Immature natural killer cell (primary cell): ENCODE measurements at places on chromosomes 5 and 9.

DNA sequence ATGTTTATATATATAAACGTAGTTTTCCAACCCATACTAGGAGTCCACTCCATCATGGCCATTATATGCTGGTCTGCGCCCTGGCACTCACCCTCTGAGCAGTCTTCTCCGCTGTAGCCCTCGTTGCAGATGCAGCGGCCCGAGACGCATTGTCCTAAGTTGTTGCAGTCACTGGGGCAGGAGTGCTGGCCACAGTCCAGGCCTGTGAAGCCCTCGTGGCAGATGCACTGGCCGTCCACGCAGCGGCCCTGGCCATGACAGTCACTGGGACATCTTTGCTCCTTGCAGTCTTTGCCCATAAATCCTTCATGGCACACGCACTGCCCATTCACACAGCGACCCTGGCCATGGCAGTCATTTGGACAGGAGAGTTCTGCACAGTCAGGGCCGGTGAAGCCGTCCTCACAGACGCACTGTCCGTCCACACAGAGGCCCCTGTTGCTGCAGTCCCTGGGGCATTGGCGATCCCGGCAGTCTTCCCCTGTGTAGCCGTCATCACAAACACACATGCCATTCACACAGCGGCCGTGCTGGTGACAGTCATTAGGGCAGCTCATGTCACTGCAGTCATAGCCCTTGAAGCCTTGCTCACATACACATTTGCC is 32.1 kb downstream of the TNC start:
- no peaks in the 10 kb centered on the region for H3K36me3 ChIP-seq
- no peak for DNase-seq
- no peak overlapping the region for H3K4me3 ChIP-seq
- no peaks in the 10 kb centered on the region for H3K4me1 ChIP-seq

DNA sequence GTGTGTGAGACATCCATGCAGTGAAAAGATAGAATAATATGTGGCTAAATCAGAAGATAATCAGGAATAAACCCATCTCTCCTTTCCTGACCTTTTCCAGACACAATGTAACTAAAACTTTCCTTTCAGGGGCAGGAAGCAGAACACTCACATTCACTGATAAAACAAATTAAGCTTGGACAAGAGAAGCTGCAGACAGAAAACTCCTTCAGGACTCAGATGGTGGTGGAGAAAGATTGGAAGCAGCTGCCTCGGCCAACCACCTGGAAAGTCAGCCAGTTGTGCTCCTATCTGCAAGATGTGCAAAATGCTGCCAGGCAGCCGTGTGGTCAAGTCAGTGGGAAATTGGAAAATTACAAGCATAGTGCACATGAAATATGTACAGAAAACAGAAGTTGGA is 26.9 kb downstream of the RASEF start:
- no peaks in the 10 kb centered on the region for H3K36me3 ChIP-seq
- no peaks in the 10 kb centered on the region for H3K27me3 ChIP-seq
- no peak overlapping the region for H3K27ac ChIP-seq
- H3K4me1 ChIP-seq: no peaks in the 10 kb centered on the region
- no peak for DNase-seq

GRCh38 chr5:13985731-13986418 is 41.4 kb upstream of the DNAH5 start:
- H3K27ac ChIP-seq: no peak overlapping the region
- no peaks in the 10 kb centered on the region for H3K36me3 ChIP-seq
- H3K27me3 ChIP-seq: peaks cover 9% of the 10 kb centered on the region
- H3K4me1 ChIP-seq: no peaks in the 10 kb centered on the region

DNA sequence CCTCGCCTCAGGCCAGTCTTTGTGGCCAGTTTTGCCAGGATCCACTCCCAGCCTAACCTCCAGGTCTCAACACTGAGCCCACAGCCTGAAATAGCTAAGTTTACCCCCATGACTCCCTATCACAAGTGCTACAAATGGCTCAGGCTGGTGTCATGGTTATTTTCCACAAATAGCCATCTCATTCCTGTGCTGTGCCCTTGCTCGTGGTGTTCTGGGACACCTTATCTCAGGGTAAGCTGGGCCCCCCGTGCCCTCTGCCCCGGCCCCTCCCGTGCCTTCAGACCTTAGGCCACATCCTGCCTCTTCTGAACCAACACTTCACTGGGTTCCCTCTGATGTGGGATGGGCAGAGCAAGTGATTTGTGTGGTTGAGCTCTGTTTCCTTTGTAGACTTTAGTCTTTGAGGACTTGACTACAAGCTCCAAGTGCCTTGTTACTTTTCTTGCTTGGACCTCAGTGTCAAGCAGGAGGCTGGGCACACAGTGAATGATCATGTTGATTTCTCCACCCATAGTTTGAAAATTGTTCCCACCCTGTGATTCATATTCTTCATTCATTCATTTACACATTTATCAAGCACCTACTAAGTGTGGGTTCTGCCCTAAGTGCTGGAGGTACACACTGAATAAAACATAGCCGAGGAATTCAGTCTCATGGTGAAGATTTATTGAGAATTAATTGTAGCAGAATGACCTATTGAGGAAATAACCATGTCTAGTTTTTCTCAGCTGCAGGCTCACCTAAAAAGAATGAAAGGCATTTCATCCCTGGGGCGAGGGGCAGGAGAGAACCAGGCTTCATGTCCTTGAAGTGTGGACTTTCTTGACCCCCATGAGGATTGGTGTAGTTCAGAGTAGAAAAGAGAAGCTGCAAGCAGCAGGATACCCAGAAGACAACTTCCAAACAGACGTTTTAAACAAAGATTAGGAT is 84.5 kb upstream of the CTNNA1 start:
- peaks cover 36% of the 10 kb centered on the region for H3K27me3 ChIP-seq
- DNase-seq: peak; percentile 80
- peak overlapping the region; percentile 67 for H3K27ac ChIP-seq
- H3K36me3 ChIP-seq: no peaks in the 10 kb centered on the region
- H3K4me3 ChIP-seq: peak overlapping the region; percentile 52

- H3K36me3 ChIP-seq: no peaks in the 10 kb centered on the region
- peaks cover 1% of the 10 kb centered on the region for H3K4me1 ChIP-seq
- DNase-seq: no peak
- no peak overlapping the region for H3K27ac ChIP-seq
- no peak overlapping the region for H3K4me3 ChIP-seq
Measured at GRCh38 chr9:33182519-33182918, 15.4 kb upstream of the B4GALT1 start.

DNA sequence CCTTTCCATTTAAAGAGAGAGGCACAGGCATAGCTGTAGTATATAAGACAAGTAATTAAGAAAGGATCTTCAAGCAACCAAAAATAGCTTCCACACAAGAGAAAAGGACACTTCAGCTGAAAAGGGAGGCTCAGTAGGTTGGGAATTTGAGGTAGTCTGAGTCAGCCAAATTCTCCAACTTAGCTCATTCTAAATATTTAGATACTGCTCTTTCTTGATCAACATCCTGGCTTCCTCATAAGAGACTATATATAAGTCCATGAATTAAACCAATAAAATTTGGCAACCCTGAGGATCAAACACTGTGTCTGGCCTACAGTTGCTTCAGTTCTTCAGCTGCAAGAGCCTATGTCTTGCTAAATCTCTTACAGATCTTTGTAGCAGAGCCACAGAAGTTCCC is 17.8 kb downstream of the HINT1 start:
- H3K4me3 ChIP-seq: no peak overlapping the region
- no peaks in the 10 kb centered on the region for H3K27me3 ChIP-seq
- no peak for DNase-seq
- no peaks in the 10 kb centered on the region for H3K36me3 ChIP-seq

GRCh38 chr9:132412089-132412488 is 2.1 kb downstream of the CFAP77 start:
- H3K36me3 ChIP-seq: no peaks in the 10 kb centered on the region
- no peak overlapping the region for H3K27ac ChIP-seq
- peaks cover 20% of the 10 kb centered on the region for H3K27me3 ChIP-seq
- H3K4me3 ChIP-seq: no peak overlapping the region

- no peak overlapping the region for H3K4me3 ChIP-seq
- no peak for DNase-seq
- H3K27ac ChIP-seq: no peak overlapping the region
Measured at GRCh38 chr9:121383715-121384114, 13.7 kb upstream of the STOM start.

GRCh38 chr9:33307067-33307466 is 16.8 kb downstream of the NFX1 start:
- H3K27me3 ChIP-seq: peaks cover 2% of the 10 kb centered on the region
- no peaks in the 10 kb centered on the region for H3K4me1 ChIP-seq
- no peak for DNase-seq
- no peak overlapping the region for H3K4me3 ChIP-seq
- no peak overlapping the region for H3K27ac ChIP-seq

- peaks cover 2% of the 10 kb centered on the region for H3K27me3 ChIP-seq
- no peak overlapping the region for H3K27ac ChIP-seq
- no peaks in the 10 kb centered on the region for H3K4me1 ChIP-seq
- no peak for DNase-seq
- H3K4me3 ChIP-seq: no peak overlapping the region
Measured at GRCh38 chr5:111748304-111748763, 8.7 kb downstream of the NREP start.

- peaks cover 10% of the 10 kb centered on the region for H3K4me1 ChIP-seq
- H3K4me3 ChIP-seq: no peak overlapping the region
- no peak overlapping the region for H3K27ac ChIP-seq
- no peak for DNase-seq
- H3K36me3 ChIP-seq: no peaks in the 10 kb centered on the region
- no peaks in the 10 kb centered on the region for H3K27me3 ChIP-seq
Measured at GRCh38 chr5:132181011-132181629, 46.5 kb downstream of the P4HA2 start.

- no peaks in the 10 kb centered on the region for H3K36me3 ChIP-seq
- H3K27me3 ChIP-seq: peaks cover 6% of the 10 kb centered on the region
- H3K27ac ChIP-seq: no peak overlapping the region
- no peaks in the 10 kb centered on the region for H3K4me1 ChIP-seq
Measured at GRCh38 chr5:123283499-123283898, 139.7 kb downstream of the CEP120 start.

- no peak for DNase-seq
- H3K4me3 ChIP-seq: no peak overlapping the region
- no peak overlapping the region for H3K27ac ChIP-seq
- H3K27me3 ChIP-seq: no peaks in the 10 kb centered on the region
Measured at GRCh38 chr9:109683521-109683920, 96.5 kb upstream of the PALM2AKAP2 start.

DNA sequence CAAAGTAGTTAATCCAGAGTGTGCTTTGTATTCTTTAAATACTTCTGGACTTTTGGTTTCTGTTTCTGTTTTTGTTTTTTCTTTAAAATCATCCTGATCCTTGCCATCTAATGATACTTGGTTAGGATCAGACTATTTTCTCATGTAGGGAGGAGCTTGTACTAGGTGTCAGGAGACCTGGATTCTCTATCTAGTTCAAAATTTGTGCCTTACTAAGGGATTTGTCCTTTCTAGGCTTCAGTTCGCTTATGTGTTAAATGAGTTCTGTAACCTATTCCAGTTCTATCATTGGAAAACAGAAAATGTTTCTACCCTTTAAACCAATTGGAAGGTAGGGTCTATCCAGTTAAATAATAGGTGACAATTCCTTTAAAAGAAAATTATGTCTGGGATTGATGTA is 3.3 kb upstream of the MEF2C start:
- H3K27me3 ChIP-seq: peaks cover 10% of the 10 kb centered on the region
- peaks cover 49% of the 10 kb centered on the region for H3K4me1 ChIP-seq
- H3K4me3 ChIP-seq: no peak overlapping the region
- no peak overlapping the region for H3K27ac ChIP-seq

- no peaks in the 10 kb centered on the region for H3K36me3 ChIP-seq
- peaks cover 58% of the 10 kb centered on the region for H3K4me1 ChIP-seq
- peak overlapping the region; percentile 96 for H3K4me3 ChIP-seq
Measured at GRCh38 chr9:35114840-35115628, 628 bp downstream of the ATOSB start.

- DNase-seq: no peak
- no peak overlapping the region for H3K4me3 ChIP-seq
- no peaks in the 10 kb centered on the region for H3K36me3 ChIP-seq
- H3K27me3 ChIP-seq: no peaks in the 10 kb centered on the region
- no peak overlapping the region for H3K27ac ChIP-seq
- H3K4me1 ChIP-seq: no peaks in the 10 kb centered on the region
Measured at GRCh38 chr5:60458666-60459065, 241.3 kb downstream of the DEPDC1B start.

DNA sequence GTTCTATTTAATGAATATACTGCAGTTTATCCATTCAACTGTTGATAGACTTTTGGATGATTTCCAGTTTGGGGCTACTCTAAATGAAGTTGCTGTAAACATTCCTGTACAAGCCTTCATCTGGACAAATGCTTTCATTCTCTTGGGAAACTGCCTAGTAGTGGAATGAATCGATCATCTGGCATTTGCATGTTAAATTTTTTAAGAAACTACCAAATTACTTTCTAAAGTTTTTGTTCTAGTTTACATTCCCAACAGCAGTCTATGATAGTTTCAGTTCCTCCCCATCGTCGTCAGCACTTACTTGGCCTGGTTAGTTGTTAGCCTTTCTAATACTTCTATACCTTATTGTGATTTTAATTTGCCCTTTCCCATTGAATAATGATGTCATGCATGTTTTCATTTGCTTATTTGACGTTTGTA is 306.3 kb downstream of the FER start:
- H3K4me3 ChIP-seq: no peak overlapping the region
- H3K27ac ChIP-seq: no peak overlapping the region
- no peaks in the 10 kb centered on the region for H3K4me1 ChIP-seq

DNA sequence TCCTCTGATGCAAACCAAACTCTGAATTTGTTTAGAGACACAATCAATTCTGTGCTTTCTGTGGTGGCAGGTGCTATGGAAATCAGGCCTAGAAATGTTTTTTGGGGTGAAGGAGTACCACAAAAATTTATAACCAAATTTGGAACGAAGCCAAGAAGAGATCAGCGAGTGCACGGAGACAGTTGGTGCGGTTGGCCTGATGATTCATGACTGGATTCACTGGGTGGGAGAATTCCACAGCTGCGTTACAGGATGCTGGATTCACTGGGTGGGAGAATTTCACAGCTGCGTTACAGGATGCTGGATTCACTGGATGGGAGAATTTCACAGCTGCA is 135.6 kb upstream of the IRX4 start:
- H3K27ac ChIP-seq: no peak overlapping the region
- H3K4me3 ChIP-seq: no peak overlapping the region
- peaks cover 2% of the 10 kb centered on the region for H3K27me3 ChIP-seq
- H3K36me3 ChIP-seq: no peaks in the 10 kb centered on the region
- H3K4me1 ChIP-seq: no peaks in the 10 kb centered on the region

GRCh38 chr5:146082798-146083197 is 22.6 kb downstream of the PLAC8L1 start:
- peaks cover 26% of the 10 kb centered on the region for H3K4me1 ChIP-seq
- no peaks in the 10 kb centered on the region for H3K36me3 ChIP-seq

GRCh38 chr5:152181461-152181860 is 223.6 kb downstream of the NMUR2 start:
- no peak for DNase-seq
- H3K4me1 ChIP-seq: no peaks in the 10 kb centered on the region

DNA sequence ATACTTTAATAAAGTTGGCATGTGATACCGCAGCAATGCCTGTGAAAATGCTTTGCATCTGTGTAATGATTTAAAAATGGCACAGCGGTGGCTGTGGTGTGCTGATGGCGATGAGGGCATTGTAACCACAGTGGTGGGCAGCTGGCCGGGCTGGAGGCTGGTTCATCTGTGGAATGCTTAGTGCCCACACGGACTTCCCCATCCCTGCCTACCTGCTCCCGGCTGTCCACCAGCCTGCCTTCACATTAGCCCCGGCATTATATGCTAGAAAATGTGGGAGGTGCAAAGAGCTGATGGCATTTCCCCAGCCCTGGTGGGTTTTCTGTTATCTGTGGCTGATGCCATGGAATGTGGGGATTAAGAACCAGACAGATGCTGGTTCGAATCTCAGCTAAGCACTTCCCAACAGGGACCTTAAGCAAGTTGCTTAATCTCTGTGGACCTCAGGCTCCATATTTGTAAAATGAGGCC is 2.9 kb upstream of the NDST1 start:
- no peak overlapping the region for H3K4me3 ChIP-seq
- no peaks in the 10 kb centered on the region for H3K4me1 ChIP-seq
- H3K27me3 ChIP-seq: peaks cover 2% of the 10 kb centered on the region
- H3K36me3 ChIP-seq: no peaks in the 10 kb centered on the region
- H3K27ac ChIP-seq: no peak overlapping the region
